IMR-90 (cell line): ENCODE measurements at places on chromosomes 2 and 18. TPM values are rescaled to one million over a fixed set of nuclear protein-coding genes. Genes with fewer than 3 reads are reported as not detected.

The ATP6V1C2 gene
- not detected in 2 replicates for total RNA-seq

- no peak for DNase-seq
- H3K4me1 ChIP-seq, result peaks cover 11% of the 10 kb centered on the region
- H3K4me3 ChIP-seq, result no peak overlapping the region
- H3K36me3 ChIP-seq, result peaks cover 5% of the 10 kb centered on the region
- H3K27me3 ChIP-seq, result no peaks in the 10 kb centered on the region
Measured at GRCh38 chr18:9519399-9519798, 44.1 kb downstream of the RALBP1 start.

The PKP4 gene
- 37.5 and 37.8 TPM in 2 replicates for total RNA-seq

GRCh38 chr2:140154706-140155105 is 1374.5 kb upstream of the NXPH2 start:
- H3K27me3 ChIP-seq, result no peaks in the 10 kb centered on the region
- no peak overlapping the region for H3K4me3 ChIP-seq
- no peak for DNase-seq
- H3K36me3 ChIP-seq, result no peaks in the 10 kb centered on the region

The MYO1B gene
- 116 and 167 TPM in 2 replicates for total RNA-seq

The CYP1B1 gene
- total RNA-seq, result 1.1 and 1.9 TPM in 2 replicates

The PTPN2 gene
- total RNA-seq, result 30.6 and 36.9 TPM in 2 replicates

GRCh38 chr2:157784169-157784822 is 91.8 kb downstream of the ACVR1 start:
- H3K4me3 ChIP-seq, result no peak overlapping the region
- H3K27ac ChIP-seq, result no peak overlapping the region
- DNase-seq, result peak; percentile 21
- H3K4me1 ChIP-seq, result peaks cover 14% of the 10 kb centered on the region

DNA sequence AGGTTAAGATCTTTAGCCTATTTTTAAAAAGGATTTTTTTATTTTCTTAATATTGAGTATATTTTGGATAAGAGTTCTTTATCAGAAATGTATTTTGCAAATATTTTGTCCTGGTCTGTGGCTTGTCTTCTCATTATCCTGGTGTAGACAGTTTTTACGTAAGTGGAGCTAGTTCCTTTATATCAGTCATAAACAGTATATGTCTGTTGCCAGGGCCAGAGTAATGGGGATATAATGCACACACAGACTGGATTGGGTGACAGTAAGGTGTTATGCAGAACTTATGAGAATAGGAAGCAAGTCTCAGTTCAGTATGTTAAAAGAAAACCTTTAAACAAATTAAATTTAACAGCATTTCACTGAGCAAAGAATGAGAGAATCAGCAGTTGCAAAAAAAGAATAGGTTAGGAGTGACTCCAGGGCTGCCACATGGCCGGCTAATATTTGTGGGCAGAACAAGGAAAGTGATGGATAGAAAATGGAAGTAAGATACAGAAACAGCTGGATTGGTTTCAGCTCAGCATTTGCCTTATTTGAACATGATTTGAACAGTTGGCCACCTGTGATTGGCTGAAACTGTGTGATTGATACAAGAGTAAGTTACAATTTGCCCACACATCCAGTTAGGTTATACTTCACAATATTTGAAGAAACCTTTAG is 61.1 kb upstream of the ZNG1B start:
- H3K27me3 ChIP-seq, result peaks cover 22% of the 10 kb centered on the region
- no peaks in the 10 kb centered on the region for H3K36me3 ChIP-seq
- no peaks in the 10 kb centered on the region for H3K4me1 ChIP-seq
- no peak for DNase-seq
- H3K27ac ChIP-seq, result no peak overlapping the region
- no peak overlapping the region for H3K4me3 ChIP-seq

GRCh38 chr2:102366406-102367112 is 11.0 kb downstream of the IL18R1 start:
- no peak for DNase-seq
- no peak overlapping the region for H3K4me3 ChIP-seq
- H3K27me3 ChIP-seq, result no peaks in the 10 kb centered on the region
- H3K4me1 ChIP-seq, result peaks cover 1% of the 10 kb centered on the region; the same call in 1 of the 2 replicates

DNA sequence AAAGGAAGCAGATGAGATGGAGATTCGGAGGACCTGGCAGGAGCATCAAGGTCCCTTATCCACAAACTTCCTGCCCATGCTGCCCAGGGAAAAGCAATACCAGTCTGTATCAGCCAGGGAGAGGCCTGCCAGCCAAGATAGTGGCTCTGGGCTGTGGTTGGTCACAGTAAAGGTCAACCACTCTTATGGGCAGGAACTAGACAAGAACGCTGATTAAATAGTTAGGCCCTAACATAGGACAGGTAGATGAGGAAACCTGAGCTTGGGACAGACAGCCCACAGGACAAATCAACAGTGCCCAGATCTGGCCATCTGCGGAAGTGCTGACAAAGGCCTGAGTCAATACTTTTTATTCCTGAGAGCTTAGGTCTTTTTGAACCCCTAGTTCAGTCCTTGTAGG is 10.7 kb downstream of the PSTPIP2 start:
- DNase-seq, result no peak
- H3K27me3 ChIP-seq, result no peaks in the 10 kb centered on the region
- no peaks in the 10 kb centered on the region for H3K36me3 ChIP-seq
- no peaks in the 10 kb centered on the region; the same call in 1 of the 2 replicates for H3K4me1 ChIP-seq

DNA sequence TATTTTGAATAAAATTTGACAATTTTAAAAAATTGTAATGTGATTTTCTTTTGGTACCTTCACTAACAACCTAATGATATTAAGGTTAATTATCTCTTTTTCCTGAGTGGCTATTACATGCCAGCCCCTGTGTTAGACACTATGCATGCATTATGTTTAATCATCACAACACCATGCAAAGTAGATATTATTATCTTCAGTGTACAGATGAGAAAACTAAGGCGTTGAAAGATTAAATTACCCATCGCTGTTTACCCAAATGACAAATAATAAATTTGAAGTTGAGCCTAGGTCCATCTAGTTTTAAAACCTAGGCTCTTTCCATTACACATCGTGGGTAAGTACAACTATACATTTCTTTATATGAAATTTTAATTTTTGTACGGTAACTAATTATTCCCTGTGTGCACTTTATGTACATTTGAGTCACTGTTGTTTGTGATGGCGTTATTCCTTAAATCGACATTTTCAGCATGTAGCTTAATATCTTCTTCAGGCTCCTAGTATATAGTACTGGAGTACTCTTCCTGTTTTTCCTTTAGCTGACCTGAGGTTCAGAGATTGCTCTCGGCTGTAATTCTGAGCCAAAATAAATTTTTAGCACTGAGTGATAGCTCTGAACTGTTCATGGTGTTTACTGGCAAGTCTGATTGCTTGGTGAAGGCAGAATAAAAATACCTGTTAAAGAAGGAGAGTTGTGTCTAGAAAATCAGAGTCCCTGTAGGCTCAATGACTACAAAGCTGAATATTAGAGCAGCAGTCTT is 13.9 kb upstream of the MBD2 start:
- peaks cover 8% of the 10 kb centered on the region for H3K27me3 ChIP-seq
- H3K27ac ChIP-seq, result no peak overlapping the region
- no peak overlapping the region for H3K4me3 ChIP-seq
- no peaks in the 10 kb centered on the region for H3K4me1 ChIP-seq
- H3K36me3 ChIP-seq, result no peaks in the 10 kb centered on the region

GRCh38 chr2:184756885-184757284 is 158.6 kb downstream of the ZNF804A start:
- no peaks in the 10 kb centered on the region for H3K27me3 ChIP-seq
- no peaks in the 10 kb centered on the region for H3K36me3 ChIP-seq
- no peak overlapping the region for H3K4me3 ChIP-seq
- DNase-seq, result peak; percentile 28
- no peaks in the 10 kb centered on the region for H3K4me1 ChIP-seq
- no peak overlapping the region for H3K27ac ChIP-seq

DNA sequence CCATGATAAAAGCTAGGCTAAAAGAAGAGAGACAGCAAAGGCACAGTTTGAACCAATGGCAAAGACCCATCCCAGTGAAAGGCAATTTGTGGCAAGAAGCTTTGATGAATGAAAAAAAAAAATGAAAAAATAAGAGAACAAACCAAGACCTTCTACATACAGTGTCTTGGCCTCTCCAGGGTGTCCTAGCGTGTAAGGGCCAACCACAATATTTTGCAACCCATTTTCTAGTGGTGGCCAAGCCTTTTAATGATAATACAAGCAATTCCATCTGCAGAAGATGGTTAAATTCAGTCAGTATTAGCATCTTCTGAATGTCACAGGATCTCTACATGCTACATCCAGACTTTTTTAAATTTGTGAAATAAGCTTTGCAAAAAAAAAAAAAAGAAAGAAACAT is 270.4 kb downstream of the LRATD1 start:
- DNase-seq, result no peak
- no peaks in the 10 kb centered on the region for H3K4me1 ChIP-seq
- H3K27me3 ChIP-seq, result no peaks in the 10 kb centered on the region
- no peak overlapping the region for H3K4me3 ChIP-seq
- no peaks in the 10 kb centered on the region for H3K36me3 ChIP-seq

The MC5R gene
- total RNA-seq, result not detected in 2 replicates

The SLC4A5 gene
- 0.18 TPM in 1 of 2 replicates, not detected in the other for total RNA-seq

The MC2R gene
- not detected in 2 replicates for total RNA-seq

DNA sequence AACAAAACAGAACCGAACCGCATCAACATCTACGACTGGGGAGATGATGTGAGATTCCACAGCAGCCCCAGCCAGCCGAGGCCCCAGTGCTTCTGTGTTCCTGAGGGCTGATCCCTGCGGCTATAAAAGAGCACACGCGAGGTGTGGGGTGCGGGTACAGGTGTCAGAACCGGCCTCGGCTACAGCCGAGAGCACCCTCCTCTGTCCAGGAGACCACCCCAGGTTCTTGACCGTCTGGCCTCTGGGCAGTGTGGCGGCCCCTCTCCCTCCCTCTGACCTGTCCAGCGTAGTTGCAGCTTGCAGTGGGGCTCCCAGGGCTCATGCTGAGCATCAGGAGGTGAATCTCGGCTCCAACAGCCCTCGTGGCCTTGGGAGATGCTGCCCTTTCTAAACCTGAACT is 23.7 kb downstream of the RTP5 start:
- no peaks in the 10 kb centered on the region for H3K27me3 ChIP-seq
- DNase-seq, result no peak
- no peak overlapping the region for H3K27ac ChIP-seq
- H3K36me3 ChIP-seq, result no peaks in the 10 kb centered on the region
- H3K4me3 ChIP-seq, result no peak overlapping the region

DNA sequence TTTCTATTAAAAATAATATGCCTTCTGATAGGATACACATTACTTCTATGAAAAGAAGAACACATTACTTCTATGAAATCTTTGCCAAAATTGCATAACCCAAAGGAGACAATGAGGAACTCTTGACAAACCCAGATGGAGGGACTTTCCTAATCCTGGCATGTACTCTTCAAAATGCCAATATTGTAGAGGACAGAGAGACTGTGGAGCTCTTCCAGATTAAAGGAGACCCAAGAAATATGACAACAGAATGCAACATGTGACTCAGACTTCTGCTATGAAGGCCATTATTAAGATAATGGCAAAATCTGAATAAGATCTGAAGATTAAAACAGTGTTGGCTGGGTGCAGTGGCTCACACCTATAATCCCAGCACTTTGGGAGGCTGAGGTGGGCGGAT is 22.2 kb downstream of the SOWAHC start:
- H3K4me3 ChIP-seq, result no peak overlapping the region
- no peaks in the 10 kb centered on the region for H3K36me3 ChIP-seq
- H3K27me3 ChIP-seq, result 0 out of 2 replicates have a peak, but pooled peaks cover 2% of the 10 kb centered on the region
- no peak overlapping the region for H3K27ac ChIP-seq
- peaks cover 4% of the 10 kb centered on the region; the same call in 1 of the 2 replicates for H3K4me1 ChIP-seq

GRCh38 chr2:176385219-176385759 is 116.0 kb downstream of the MTX2 start:
- no peak for DNase-seq
- no peak overlapping the region for H3K27ac ChIP-seq
- H3K4me3 ChIP-seq, result no peak overlapping the region
- H3K4me1 ChIP-seq, result no peaks in the 10 kb centered on the region

DNA sequence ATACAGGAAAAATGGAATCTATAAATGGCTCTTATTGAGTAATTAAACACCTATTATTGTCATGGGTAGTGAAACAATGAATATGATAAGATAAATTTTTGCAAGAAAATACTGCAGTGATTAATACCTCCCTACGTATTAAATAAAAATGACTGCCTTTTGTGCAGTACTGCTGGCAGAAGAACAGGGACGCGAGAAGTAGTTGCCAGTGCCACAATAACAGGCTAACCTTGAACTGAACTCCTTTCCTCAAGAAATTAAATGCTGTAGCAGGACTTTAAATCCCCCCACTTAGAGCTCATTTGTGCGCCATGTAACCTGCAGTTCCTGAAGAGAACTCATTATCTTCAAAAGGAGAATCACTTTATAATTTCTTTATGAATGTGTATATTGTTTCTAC is 24.6 kb downstream of the FIGN start:
- H3K27me3 ChIP-seq, result no peaks in the 10 kb centered on the region
- H3K27ac ChIP-seq, result no peak overlapping the region
- H3K36me3 ChIP-seq, result no peaks in the 10 kb centered on the region
- no peak overlapping the region for H3K4me3 ChIP-seq
- no peak for DNase-seq

GRCh38 chr2:132429941-132430573 is 13.5 kb downstream of the GPR39 start:
- no peak for DNase-seq
- H3K27ac ChIP-seq, result no peak overlapping the region
- H3K36me3 ChIP-seq, result no peaks in the 10 kb centered on the region
- no peak overlapping the region for H3K4me3 ChIP-seq

- no peak overlapping the region for H3K4me3 ChIP-seq
- H3K36me3 ChIP-seq, result peaks cover 4% of the 10 kb centered on the region; the same call in 1 of the 2 replicates
- H3K27me3 ChIP-seq, result no peaks in the 10 kb centered on the region
- peaks cover 4% of the 10 kb centered on the region for H3K4me1 ChIP-seq
- DNase-seq, result peak; percentile 59
Measured at GRCh38 chr2:168002021-168002553, 245.3 kb downstream of the STK39 start.
